ENCODE measurements at places on chromosomes 3 and 15.
A peak's percentile ranks its signal among the peaks of the same experiment; 100 is the strongest.

DNA sequence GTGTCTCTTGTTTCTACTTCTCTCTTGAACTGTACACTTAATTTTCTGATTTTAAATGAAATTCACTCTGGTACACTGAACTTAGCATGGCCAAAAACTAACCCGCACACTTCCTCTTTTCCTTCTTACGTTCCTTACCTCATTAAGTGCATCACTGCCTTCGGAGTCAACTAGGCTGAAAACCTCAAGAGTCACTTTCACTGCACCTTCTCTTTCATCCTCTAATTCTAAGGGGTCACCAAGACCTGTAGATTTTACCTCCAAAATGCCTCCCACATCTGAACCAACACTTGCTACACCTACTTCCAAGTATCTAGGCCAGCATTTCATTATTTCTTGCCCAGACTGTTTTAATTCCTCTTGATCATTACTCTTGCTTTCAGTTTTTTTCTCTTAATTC lies 6.6 kb downstream of the CBLB start:
- DNase-seq = no peak

DNA sequence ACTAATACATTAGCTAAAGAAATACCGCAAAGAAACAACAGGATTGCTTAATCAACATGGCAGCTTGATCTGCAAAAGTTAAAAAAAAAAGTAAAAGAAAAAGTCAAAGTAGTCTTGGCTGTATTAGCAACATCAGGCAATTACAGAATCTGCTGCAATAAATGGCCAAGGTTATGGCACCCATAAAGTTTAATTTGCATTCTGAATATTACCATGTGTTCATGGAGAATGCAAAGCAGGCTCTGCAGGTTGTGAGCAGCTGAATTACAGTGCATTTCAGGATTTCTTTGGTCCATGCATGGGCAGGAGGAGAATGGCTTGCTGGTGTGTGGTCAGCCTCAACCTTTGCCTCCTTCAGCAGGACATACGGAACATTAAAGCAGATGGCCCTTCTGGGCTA lies 199.1 kb upstream of the AZI2 start:
- DNase-seq = no peak

DNA sequence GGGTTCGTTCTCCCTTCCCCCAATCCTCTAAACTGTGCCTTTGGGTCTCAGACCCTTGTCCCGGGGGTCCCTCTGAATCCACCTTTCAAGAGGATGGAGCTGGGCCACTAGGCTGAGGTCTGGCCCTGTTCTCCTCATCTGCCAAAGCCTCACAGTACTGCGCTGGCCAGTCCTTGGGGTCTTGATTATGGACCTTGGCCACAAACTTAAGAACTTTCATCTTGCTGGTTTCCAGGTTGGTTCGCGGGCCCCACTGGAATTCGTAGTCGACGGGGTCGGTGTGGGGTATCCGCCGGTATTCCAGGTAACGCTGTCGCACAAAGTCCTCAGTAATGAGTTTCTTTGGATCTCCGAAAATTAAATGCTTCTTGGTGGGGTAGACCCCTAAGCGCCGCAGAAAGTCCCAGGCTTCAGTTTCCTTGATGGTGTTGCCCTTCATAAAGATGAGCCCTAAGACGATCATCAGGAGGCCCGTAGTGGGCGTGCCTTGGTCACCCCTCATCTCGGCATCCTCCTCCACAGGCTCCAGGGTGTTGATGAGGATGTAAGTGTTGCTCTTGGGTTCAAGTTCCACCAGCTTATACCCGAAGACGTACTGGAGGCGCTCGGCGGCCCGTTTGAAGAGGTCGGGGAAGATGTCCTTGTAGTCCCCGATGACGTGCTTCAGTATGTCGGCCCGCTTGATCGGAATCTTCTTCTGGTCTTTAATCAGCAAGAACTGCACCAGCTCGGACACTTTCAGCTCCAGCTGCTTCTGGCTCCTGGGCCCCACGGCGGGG lies 727 bp downstream of the NSMCE3 start:
- peak; percentile 26 for DNase-seq

DNA sequence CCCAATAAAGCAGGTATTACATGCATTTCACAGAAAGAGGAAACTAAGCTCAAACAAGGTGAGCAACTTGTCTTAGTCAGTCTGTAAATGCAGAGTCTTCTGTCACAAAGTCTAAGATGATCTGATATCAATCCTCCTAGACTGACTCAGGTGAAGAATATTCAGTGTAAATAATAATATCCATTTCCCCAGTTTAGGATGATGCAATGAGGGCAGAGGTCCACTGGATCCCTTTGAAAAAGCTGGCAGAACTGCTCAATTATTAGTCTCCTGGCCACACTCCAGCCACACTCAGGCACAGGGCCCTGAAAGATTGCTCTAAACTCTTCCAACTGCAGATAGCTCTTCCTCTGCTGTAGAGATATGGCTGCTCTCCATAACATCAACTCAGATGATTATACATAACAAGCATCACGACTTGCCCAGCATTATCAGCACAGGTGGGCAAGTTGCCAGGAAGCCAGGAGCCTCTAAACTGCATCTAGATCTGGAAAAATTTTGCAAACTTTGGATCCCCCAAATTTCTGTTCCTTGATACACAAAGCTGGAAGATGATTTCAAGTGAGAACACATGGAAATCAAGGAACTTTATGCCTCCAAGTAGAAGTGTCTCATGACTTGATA lies 129.8 kb upstream of the CPNE4 start:
- peak; percentile 17 for DNase-seq

DNA sequence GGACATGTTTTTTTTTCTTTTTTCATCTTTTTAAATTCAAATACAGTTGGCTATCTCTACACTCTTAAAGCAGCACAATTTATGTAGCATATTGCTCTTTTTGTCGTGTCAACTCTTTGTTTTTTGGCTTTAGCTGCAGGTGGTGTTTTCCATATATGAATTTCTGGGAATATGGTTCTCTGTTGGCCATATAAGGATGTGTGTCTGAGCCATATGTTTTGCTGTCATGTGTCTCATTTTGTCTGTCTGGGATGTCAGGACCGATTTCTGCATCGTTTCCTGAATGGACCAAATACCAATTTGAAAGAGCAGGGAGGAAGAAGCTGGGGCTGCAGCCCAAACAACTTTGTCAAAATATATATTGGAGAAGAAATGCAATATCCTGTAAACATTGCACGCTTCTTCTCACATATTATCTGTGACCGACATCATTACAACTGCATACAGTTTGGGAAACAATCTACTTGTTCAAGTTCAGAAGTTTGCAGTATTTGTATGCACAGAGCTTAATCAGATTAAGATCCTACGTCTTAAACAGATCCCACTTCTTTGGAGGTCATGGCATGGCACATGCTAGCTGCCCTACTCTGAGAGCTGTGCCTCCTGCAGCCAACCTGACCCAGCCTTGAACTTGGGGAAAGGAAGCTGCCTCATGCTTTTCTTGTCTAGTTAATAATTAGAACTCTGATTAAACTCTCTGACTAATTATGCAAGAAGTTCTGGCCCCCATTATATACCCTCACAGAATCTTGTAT lies 4.0 kb upstream of the SATB1 start:
- no peak for DNase-seq

DNA sequence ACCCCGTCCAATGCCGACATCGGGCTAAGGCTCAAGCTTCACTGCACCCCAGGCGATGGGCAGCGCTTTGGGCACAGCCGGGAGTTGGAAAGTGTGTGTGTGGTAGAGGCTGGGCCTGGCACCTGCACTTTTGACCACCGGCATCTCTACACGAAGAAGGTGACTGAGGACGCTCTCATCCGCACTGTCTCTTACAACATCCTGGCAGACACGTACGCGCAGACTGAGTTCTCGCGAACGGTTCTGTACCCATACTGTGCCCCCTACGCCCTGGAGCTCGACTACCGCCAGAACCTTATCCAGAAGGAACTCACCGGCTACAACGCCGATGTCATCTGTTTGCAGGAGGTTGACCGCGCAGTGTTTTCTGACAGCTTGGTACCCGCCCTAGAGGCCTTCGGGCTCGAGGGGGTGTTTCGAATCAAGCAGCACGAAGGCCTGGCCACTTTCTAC lies 1.0 kb downstream of the PDE12 start:
- peak; percentile 34 for DNase-seq

GRCh38 chr15:77827860-77828259 lies 195.1 kb upstream of the LINGO1 start:
- DNase-seq = no peak

Measured in astrocyte (in vitro differentiated cells and primary cell).